ENCODE measurements at places on chromosomes 16 and 17.
A peak's percentile ranks its signal among the peaks of the same experiment; 100 is the strongest.

- peak; percentile 19 for DNase-seq
These were observed 25.8 kb upstream of the TNFSF12 start for GRCh38 chr17:7523033-7523432.

GRCh38 chr16:5235119-5235518 is 137.5 kb upstream of the EEF2KMT start:
- DNase-seq = no peak

DNA sequence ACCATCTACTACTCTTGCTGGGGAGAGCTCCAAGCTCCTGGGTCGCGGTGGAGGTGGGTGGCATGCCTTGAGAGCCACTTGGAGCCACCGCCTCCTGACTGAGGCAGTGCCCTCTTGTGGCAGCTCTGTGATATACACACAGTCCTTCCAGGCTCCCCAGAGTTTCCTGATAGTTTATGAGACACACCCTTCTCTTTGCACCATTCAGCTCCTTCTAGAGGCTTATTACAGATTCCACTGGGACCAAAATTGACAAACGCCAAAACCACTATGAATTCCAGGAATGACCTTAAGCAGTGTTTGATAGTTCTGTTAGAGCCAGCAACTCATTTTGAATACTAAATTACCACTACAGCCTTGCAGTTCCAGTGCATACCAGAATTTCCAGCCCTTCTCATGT is 170.1 kb upstream of the CDH13 start:
- DNase-seq = peak; percentile 75

GRCh38 chr17:27206447-27206846 is 87.5 kb upstream of the WSB1 start:
- no peak for DNase-seq

GRCh38 chr16:50821586-50821985 is 79.7 kb downstream of the CYLD start:
- no peak for DNase-seq

DNA sequence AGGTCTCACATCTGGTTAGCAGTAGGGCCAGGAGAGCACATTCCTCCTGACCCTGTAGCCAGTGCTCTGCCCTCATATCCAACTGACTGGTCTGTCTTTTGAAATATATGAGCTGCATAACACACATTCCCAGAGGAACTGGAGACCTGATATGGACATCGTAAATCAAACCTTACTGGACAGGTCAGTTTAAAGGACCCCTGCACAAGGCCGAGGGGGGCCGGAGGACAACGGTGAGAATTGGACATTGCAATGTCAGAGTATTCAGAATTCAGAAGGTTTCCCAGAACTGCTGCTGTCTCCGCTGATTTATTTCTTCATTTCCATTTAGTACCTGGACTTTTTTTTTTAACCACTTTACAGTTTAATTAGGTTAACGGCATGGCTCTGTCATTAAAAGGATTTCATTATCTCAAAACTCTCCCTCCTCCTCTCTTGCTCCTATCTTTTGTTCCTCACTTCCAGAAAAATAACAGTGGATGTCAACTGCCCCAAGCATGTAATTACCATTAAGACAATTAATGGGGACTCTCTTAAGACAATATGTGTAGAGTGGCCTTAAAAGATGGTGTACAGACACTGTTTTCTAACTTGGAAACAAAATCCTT is 4.9 kb downstream of the PMFBP1 start:
- peak; percentile 10 for DNase-seq

GRCh38 chr17:74918906-74919305 is 4.1 kb downstream of the USH1G start:
- no peak for DNase-seq

GRCh38 chr17:82881900-82882714 is 42.3 kb upstream of the ZNF750 start:
- no peak for DNase-seq

DNA sequence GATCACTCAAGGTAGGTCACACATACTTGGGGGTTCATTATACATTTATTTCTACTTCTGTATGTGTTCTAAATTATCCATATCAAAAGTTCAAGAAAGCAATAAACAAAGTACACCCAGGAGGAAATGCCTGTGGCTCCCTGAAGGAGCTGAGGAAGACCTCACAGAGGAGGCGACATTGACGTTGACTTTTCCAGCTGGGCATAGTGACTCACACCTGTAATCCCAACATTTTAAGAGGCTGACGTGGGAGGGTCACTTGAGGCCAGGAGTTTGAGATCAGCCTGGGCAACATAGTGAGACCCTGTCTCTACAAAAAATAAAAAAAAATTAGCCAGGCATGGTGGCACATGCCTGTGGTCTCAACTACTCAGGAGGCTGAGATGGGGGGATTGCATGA is 16.3 kb downstream of the ITGAD start:
- DNase-seq = no peak
